ENCODE measurements at places on chromosomes 5 and 9.

GRCh38 chr5:61678966-61679365 is 346.9 kb downstream of the ZSWIM6 start:
- no peak for DNase-seq

- DNase-seq = no peak
These were observed 62.1 kb downstream of the PCSK1 start for GRCh38 chr5:96370976-96371375.

GRCh38 chr5:23260621-23261020 is 246.8 kb upstream of the PRDM9 start:
- DNase-seq = peak; percentile 92

- DNase-seq = no peak
These were observed 47.2 kb upstream of the KCNMB1 start for GRCh38 chr5:170436335-170436734.

GRCh38 chr9:133354766-133355165 is 1.5 kb downstream of the SURF1 start:
- DNase-seq = no peak

DNA sequence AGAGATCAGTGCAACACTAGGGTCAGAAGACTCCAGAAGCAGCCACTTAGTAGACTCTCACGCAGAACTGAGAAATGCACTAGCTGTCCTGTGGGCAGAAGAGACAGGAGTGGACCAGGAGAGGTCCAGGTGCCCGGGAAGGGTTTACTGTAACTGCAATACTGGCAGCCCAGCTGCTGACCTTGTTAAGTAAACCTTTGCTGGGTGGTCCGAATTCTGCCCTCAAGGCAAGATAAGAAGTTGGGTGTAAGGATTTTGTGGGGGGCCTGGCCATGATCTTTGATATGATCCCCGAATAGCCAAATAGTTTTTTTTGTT is 91.3 kb downstream of the PDE6A start:
- DNase-seq = no peak

DNA sequence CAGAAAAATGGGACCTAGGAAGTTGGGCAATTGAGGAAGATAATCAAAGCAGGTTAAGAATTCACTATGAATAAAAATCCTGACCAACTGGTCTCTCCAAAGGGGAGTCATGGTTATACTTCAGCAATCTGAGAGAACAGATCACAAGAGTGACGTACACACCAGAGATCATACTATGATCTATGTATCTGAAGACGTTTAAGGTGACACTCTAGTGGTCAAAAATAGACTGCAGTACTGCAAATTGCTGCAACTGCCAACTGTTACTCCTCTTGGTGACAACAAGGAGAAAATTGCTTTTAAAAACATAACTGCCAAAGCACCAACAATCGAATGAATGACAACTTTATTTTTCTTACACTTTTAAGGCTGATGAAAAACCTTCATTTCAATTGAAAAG is 4.9 kb downstream of the AK6 start:
- DNase-seq = no peak

DNA sequence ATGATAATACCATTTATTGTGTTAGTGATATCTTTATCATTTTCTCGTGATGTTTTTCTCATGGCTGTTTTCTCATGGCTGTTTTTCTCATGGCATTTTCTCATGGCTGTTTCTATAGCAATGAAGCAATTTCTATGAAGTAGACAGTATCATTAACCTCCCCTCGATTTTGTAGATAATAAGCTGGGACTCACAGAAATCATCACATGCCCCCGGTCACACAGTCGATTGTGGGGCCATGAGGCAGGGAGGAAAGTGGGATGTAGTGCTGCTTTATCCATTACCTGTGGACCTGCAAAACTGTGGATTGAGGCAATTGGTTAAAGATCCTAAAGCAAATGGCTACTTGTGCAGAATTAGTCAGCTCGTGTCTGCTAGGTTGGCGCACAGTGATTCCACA is 47.3 kb downstream of the TGFBI start:
- no peak for DNase-seq

- DNase-seq = no peak
These were observed 77.4 kb downstream of the MSX2 start for GRCh38 chr5:174801798-174802197.

- DNase-seq = no peak
These were observed 159.2 kb downstream of the ARRDC3 start for GRCh38 chr5:91223886-91224285.

DNA sequence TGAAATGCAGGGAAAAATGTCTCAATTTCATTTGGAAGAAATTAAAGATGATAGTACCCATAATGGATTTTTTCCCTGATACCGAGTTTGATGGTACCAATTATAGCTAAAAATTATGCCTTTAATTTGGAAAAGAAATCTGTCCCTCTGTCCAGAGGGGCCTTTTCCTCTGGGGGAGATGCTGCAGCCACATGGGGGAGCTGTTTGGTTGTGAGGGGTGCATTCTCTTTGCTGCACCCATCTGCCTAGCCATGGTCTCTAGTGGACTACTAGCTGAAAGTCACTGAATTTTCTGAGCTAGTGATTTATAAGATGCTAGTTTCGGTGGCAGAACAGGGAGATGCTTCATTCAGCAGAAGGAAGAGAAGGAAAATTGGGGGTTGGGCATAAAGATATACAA is 9.6 kb downstream of the SEC61B start:
- no peak for DNase-seq

DNA sequence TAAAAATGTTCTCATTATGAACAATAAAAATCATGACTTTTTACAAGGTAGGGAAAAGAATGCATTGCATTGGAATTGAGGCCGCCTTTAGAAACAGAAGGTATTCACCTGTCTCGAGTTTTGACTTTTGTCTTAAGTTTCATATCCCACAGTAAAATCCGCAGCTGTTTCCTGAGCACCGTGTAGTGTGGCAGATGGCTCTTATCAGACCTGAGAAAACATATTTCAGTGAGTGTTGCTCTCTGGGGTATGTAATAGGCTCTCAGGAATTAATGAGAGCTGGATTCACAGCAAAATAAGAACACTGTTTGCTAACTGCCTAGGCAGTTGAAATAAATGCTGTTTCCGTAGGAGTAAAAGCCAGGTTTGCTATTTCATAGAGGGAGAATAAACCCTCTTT is 221.4 kb downstream of the CFAP90 start:
- no peak for DNase-seq

DNA sequence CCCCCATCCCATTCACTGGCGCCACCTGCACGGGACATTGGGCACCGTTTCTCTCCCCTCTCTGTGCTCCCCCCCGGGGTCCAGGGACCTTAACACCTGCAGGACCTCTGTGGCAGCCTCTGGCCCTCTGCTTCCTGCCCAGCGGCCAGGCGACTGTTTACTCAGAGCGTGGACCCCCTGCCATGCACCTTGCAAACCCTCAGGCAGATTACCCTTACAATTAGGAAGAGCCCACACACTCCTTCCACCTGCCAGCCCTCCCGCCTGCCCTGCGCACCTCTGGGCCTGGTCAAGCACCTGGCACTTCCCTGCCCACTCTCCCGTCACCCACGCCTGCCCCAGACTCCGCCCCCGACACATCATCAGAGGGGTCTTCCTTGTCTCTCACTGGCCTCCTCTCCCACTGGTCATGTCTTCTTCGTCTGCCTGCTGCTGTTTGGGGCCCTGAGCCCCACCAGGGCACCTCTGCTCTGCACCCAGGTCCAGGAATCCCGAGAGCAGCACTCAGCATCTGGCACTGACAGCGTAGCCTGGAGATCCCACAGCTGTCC is 281.3 kb upstream of the IRX4 start:
- no peak for DNase-seq

DNA sequence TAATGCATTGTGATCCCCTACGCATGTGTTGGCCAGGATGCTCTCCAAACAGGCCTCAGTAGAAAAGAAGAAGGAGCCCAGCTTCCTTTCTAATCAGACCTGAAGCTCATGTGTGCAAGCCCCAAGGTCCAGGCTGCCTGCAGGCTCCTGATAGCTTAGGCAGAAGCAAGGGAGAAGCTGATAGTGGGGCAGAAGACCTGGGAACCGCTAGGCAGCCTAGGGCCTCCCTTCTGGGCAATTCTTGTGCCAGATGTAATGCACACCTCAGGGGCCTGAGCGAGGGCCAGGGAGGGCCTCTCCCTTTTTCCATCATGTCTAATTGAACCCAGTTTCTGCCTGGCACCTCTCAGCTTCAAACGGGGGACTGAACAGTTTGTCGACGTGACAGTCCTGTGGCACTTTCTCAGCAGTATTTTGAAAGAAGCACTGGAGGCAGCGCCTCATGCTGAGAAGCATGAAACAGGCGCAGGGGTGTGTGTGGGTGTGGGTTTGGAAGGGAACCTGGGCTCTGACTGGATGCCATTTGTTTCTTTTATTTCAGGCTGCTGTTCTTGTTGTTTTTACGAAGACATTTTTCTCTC is 212.8 kb downstream of the PIK3R1 start:
- no peak for DNase-seq

- no peak for DNase-seq
These were observed 516 bp upstream of the DMRT2 start for GRCh38 chr9:1049641-1050040.

DNA sequence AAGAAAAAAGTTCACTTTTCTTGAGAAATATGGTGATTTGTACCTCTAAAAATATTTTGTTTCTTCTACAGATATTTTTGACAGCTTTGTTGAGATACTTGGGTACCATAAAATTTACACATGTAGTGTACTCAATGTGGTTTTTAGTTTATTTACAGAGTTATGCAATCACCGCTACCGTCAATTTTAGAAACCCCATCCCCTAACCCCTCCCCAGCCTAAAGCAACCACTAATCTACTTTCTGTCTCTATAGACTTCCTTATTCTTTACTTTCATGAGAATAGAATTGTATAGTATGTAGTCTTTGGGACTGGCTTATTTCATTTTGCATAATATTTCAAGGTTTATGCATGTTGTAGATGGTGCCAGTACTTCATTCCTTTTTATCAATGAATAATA is 45.0 kb upstream of the TDRD7 start:
- no peak for DNase-seq

GRCh38 chr5:65932676-65933075 is 6.3 kb downstream of the ERBIN start:
- DNase-seq = no peak

- DNase-seq = no peak
These were observed 297.6 kb downstream of the MAN2A1 start for GRCh38 chr5:109987355-109987754.

GRCh38 chr5:75558221-75558620 is 46.5 kb downstream of the POLK start:
- DNase-seq = no peak

GRCh38 chr9:95379630-95380029 is 62.1 kb upstream of the FANCC start:
- no peak for DNase-seq

GRCh38 chr9:114860187-114860586 is 54.3 kb upstream of the TNFSF15 start:
- no peak for DNase-seq

- no peak for DNase-seq
These were observed 61.8 kb downstream of the LRRC70 start for GRCh38 chr5:62640446-62640845.

DNA sequence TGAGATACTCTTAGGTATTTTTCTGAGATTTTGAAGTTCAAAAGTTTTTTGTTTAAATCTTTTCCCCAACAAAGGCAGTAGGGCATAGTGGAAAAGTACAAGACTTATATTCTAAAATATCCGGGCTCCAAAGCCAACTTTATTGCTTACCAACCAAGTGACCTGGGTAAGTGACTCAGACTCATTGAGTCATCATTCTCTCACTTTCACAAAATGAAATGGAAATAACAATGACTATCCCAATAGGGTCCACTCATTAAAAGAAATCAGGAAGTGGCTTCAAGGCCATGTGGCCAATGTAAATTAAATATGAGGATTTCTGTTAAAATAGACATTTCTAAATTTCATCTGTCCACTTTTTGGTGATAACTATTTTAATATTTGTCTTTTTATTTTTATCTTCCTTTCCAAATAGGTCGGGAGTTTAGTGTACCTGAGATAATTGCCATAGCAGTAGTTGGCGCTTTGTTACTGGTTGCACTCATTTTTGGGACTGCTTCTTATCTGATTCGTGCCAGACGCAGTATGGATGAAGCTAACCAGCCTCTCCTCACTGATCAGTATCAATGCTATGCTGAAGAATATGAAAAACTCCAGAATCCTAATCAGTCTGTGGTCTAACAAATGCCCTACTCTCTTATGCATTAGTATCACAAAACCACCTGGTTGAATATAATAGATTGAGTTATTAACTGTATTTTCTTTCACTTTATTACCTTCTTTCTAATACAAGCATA is 15.5 kb downstream of the TYRP1 start:
- DNase-seq = no peak

GRCh38 chr5:91264311-91265051 is 118.6 kb downstream of the ARRDC3 start:
- DNase-seq = no peak

DNA sequence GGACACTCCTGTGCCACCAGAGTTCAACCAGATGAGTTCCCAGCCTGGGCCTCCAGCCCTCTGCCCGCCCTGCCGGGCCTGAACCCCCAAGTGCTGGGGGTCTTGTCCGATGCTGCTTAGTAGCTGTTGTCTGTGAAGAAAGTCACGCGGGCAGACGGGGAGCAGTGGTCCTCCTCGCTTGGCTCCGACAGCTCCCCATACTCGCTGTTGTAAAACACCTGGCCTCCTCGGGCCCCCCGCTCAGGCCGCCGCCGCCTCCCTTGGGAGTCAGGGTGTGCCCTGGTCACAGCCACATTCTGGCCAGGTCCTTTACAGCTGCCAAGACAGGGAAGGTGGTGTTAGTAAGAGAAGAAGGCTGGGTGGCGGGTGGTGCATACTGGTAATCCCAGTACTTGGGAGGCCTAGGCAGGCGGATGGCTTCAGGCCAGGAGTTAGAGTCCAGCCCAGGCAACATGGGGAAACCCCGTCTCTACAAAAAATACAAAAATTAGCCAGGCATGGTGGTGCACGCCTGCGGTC is 11.8 kb upstream of the SCGB3A1 start:
- DNase-seq = no peak

DNA sequence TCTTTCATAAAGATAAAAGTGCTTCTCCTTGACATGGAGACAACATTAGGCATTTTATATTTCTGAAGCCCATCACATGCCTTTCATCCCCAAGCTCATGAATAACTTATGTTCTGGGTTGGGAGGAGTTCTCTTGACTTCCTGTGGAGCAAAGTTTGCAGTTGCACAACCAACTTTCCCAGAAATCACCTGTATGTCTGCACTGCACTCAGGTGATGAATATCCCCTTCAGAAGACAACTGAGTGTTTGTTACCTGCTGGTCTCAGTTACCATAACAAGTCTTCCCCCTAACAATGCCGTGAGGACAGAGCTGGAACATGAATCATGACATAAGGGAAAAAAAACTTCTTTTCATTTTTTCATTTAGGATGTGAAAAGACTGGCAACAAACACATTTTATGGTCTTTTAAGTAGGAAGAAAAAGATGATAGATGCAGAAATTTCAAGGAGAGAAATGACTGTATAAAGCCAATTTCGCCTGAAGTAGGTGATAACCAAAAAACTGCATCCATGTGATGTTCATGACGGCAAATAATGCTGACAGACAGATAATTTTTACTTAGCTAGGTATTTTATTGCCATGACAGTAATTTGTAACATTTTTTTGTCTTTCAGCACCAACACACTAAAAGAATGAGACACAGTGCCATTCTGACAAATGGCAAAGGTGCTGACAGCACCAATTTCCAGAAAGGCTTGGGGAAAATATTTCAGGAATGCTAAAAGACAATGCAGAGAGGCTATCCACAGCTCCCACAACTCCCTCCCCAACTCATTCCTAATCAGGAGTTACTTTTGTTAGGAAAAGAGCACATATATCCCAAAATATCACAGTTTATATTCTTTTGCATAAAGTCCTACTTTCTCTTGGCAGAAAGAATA is 656.3 kb downstream of the PRELID2 start:
- no peak for DNase-seq
